ENCODE measurements at places on chromosomes 13 and 19.

GRCh38 chr19:13366529-13367143 lies 139.6 kb downstream of the CACNA1A start:
- DNase-seq: peak; percentile 50

GRCh38 chr19:19628501-19629134 lies 598 bp upstream of the LPAR2 start:
- DNase-seq: no peak

GRCh38 chr19:19644054-19644388 lies 564 bp upstream of the GMIP start:
- DNase-seq: no peak

DNA sequence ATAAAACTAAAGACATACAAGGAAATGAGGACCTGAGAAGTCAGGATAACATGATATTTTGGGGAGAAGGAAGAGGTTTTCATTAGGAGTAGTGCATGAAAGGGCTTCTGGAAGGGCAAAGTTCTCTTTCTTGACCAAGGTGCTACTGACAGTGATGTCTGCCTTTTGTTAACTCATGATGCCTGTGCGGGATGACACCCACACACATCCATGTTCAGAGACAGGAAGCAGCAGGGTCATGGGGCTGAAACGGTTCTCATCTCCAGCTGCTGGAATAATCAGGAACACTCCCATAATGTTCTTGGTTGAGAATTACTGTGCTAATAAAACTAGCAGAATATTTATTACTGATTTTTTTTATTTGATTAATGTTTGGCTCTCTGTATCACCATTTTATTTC lies 29.1 kb downstream of the KCNC3 start:
- no peak for DNase-seq

DNA sequence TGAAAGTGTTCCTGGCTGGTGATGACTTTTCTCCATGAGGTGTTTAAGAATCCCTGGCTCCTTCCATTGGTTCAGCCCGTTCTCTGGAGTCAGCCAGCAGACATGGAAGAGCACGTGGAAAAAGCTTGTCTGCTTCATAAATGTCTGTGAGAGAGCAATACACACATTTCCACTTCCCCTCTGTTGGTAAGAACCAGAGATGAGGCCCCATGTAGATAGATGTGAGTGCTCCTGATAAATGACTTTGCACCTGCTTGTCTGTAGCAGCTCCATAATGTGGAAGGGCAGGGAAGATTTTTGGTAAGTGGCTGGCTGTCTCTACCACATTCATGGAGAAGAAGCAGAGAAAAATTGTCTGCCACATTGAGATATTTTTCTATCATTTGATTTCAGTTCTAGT lies 325.8 kb downstream of the LMO7 start:
- DNase-seq: no peak

DNA sequence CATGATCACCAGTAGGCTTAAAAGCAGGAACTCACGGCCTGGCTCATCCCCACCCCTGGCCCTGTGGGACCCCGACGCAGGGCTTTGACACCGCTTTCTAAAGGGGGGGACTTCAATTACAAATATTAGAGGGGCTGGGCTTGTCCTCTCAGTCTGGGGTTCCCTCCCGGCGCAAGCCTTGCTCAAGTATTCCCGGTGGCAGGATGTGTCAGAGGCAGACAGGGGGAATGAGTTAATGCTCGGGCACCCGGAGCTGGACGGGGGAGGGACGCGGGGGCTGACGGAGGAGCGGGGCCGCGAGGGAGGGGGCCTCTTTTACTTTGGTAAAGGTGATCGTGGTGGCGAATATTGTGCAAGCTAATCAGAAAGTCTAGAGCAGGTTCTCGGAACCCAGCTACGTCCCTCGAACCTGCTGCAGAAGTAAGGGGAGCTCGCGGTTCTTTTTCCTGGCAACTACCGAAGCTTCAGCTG lies 1.1 kb downstream of the FGF14 start:
- DNase-seq: no peak

DNA sequence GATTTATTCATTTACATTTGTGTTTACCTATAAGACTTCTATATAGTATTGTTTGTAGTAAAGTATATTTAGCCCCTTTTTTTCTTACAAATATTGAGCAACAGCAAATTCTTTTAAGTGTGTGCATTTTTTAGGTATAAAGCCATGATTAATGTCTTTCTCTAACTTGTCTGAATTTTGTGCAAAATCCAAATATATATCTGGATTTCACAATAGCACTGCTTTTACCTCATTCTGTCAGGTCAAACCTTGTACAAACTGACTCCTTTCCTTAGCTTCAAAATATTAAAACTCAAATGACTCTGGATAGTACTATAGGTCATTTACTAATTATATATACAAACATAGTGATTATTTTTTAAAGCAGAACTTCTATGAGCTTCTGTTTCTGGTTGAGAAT lies 563.0 kb upstream of the SPRY2 start:
- no peak for DNase-seq

DNA sequence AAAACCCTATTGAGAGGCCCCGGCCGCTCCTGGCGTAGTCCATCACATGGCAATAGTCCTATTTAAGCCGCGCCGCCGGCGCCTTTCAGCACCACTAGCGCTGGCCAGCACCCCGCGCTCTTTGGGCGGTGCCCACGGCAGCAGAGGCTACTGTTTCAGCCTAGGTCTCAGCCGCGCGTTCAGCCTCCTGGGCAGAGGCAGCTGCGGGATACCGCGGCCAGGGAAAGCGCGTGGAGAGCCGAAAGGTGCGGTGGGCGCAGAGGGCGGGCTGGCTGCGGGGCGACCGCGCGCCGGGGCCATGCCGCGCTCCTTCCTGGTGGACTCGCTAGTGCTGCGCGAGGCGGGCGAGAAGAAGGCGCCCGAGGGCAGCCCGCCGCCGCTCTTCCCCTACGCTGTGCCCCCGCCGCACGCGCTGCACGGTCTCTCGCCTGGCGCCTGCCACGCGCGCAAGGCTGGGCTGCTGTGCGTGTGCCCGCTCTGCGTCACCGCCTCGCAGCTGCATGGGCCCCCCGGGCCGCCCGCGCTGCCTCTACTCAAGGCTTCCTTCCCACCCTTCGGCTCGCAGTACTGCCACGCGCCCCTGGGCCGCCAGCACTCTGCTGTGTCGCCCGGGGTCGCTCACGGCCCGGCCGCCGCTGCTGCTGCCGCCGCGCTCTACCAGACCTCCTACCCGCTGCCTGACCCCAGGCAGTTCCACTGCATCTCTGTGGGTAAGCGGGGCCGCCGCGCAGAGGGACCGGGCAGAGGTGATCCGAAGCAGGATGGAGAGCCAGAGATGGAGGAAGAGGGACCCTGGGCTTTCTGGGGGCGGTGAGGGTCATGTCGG lies at the start of gene GSX1:
GSX1 (plus strand) TSS at position 91 of the 826 bp plus-strand sequence; CDS start at position 299, 208 bp downstream.
- DNase-seq: no peak

DNA sequence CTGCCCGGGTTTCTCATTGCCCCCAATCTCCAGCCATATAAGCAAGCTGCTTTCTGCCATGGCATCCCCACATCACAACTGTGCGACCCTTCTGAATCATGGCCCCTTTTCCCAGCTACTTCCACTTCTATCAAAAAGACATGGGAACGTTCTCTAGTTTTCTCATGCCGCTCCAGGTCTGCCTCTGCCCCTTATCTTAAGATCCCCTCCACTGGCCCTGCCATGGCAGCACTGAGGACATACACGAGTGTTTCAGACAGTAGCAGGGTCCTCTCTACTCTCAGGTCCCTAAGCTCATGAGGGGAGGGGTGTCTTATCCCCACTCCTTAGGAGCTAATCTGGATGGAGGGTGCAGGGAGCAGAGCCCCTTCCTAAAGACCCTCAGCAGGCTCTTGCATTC lies 5.5 kb upstream of the AMER2 start:
- no peak for DNase-seq

GRCh38 chr13:28820099-28821051 lies at the start of gene MTUS2:
Gene MTUS2 (plus strand): TSS chr13:28820339.
- no peak for DNase-seq

DNA sequence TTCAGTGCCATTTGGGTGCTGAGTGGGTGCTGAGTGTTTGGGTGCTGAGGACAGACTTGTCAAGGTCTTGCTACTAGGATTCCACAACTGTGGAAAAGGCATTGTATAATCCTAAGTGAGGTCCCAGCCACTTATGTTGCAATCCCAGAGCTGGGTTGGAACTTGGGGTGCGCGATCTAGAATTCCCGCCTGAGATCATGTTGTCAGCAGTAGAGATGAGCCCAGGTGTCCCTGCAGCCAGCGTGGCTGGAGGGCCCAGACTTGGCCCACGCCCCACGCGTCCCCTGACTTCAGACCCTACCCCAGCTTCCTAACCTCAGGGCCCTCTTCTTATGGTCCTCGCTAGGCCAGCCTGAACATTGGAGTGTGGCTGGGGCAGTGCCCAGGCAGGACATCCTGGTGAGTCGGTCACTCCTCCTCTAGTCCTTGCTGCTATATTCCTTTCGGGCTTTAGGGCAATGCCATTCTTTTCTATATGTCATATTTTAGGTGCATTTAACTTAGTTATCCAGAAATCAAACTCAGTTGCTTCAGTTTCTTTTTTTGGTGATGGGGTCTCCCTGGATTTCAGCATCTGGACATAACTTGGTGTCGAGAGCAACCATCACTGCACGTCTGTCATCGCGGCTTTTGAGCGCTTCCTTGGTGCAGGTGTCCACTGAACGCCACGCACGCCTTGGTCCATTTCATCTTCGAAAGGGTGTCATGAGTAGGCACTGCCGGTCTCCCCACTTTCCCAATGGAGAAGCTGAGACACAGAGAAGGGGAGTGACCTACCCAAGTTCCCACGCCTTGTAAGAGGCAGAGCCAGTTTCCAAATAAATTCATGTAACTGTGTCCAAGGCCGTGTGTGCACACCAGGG lies 46.4 kb upstream of the F7 start:
- peak; percentile 27 for DNase-seq

DNA sequence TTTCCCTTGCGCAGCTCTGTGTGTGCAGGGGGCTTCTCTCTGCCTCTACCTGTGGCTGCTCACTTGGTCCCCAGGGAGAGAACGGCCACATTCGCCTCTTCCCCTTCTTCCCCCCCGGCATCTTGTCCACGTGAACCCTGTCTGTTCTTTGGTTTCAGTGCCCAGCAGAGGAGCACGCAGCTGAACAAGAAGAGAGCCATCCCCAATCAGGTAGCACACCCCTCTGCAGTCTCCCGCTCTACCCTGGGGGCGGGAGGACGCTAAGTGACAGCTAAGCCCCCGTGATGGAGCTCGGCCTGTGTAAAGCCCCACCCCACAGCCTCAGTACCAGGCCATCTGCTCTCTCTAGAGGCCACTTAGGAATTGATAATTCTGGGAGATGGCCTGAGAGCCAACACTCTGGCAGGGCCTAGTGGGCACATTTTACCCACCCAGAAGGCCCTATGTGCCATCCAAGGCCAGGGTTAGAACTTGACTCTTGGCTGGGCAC lies 30.2 kb downstream of the TMED1 start:
- DNase-seq: no peak

DNA sequence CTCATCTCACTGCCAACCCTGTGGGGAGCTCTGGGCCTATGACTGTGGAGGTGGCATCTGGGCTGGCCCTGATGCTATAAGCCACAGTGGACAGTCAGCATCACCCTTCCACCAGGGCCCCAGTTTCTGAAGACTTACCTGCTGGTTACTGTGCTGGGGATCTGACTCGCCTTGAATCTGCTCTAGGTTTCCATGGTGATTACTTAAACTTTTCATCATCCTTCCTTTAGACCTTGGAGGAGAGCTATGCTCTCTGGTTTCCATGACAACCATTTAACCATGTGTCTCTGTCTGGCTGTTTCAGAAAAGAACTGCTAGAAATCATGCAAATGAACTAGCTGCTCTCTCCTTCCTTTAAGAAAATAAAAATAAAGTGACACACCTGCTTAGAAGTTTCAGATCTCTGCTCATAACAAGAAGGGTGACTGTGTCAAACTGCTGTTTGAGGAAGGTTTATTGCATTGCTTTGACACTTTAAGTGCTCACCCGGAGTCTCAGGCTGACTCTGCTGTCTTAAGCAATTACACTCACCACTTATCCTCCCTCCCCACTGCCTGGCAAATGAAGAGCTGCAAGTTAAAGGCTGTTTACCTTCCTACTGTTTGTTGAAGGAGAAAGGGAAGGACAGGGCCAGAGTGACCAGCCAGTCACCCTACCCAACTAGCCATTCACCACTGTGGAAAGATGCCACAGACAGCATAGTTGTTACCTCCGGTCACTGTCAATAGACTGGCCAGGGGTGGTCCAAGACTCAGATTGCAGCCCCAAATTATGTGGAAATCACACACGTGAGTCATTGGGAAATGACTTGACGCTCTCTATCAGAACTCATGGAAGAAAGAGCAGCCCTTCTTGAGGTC lies 87.6 kb downstream of the HSPH1 start:
- DNase-seq: peak; percentile 74

GRCh38 chr13:42699912-42700311 lies 81.5 kb upstream of the FAM216B start:
- DNase-seq: no peak

DNA sequence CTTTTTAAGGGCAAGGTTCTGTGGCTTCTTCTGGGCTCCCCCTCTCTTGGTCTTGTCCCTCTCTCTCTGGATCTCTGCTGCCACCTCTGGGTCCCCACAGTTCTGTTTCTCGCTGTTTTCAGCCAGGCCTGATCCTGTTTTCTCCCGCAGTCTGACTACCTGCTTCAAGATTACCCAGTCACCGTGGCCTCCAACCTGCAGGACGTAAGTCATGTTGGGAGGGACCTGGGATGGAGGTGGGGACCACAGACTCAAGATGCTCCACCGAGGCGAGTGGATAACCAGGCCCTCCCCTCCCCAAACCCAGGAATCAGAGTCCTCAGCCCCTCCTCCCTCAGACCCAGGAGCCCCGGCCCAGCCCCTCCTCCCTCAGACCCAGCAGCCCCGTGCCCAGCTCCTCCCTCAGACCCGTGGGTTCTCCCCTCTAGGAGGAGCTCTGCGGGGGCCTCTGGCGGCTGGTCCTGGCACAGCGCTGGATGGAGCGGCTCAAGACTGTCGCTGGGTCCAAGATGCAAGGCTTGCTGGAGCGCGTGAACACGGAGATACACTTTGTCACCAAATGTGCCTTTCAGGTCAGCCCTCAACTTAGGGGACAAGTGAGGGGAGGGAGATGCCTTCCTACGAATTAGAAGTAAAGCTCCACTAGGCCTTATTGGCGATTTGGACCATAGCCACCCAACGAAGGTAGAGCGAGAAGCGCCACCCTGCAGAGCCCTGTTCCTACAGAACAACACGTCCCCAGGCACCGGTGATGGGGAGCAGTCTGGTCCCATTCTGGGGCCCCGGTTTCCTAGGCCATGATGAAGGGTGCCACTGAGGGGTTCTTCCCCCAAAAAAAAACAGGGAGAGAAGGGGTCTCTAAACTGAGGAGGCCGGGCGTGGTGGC lies 2.2 kb downstream of the FLT3LG start:
- DNase-seq: peak; percentile 81

GRCh38 chr19:1113030-1113985 lies 9.5 kb downstream of the GPX4 start:
- peak; percentile 87 for DNase-seq

GRCh38 chr19:42942187-42942789 lies 5.3 kb upstream of the PSG7 start:
- DNase-seq: peak; percentile 25

DNA sequence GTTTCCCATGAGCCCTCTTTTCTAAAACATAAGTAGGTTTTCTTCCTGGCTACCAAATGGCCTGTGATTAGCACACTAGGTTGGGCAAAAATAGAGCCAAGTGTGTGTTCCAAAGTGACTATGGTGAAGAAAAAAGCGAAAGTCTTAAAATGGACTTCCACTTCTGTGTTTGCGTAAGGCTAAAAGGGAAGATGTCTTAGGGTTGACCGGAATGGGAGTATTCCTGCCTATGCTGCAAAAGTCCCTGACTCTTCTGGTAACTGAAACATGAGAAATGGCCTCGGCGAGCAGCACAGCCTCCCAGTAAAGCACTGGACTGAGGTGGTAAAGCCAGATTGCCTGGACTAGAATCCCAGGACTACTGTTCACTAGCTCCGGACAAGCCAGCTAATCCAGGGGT lies 2.4 kb upstream of the FPR1 start:
- DNase-seq: no peak

- no peak for DNase-seq
Observed at GRCh38 chr19:40719414-40719894, 2.5 kb downstream of the ITPKC start.

All from NAMALWA (cell line).